NCI-H2227 treated with DMSO at 0.1 percent for 48 hours (cell line): ENCODE measurements at places on chromosomes 3 and 15.

- DNase-seq = no peak
Measured at GRCh38 chr15:61175024-61175423, 54.1 kb downstream of the RORA start.

DNA sequence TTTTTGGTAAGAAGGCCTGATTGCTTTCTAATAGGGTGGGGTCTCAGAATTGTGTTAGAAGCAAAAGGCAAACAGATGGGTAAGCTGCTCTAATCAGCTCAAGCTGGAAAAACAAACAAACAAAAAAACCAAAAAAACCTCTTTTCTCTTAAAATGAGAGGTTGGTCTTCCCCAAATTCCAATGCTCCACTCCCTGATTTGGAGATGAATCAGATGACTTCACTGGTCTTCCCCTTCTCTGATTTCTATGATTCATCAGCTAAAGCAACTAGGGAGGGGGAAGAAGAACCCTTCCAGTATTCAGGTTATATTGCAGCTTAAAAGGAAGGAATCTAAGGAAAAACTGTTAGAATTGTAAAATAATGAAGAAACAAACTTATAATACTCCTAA, 9.6 kb upstream of the ANXA2 start:
- no peak for DNase-seq

- DNase-seq = no peak
Measured at GRCh38 chr3:78015856-78016255, 976.0 kb downstream of the ROBO2 start.

- DNase-seq = no peak
Measured at GRCh38 chr3:187403768-187404288, 35.6 kb downstream of the RTP4 start.

GRCh38 chr15:89500397-89501270, 4.3 kb upstream of the RHCG start:
- no peak for DNase-seq

- DNase-seq = no peak
Measured at GRCh38 chr3:64608741-64609140, 79.1 kb downstream of the ADAMTS9 start.

GRCh38 chr3:10280571-10280970, 12.2 kb downstream of the GHRL start:
- no peak for DNase-seq

DNA sequence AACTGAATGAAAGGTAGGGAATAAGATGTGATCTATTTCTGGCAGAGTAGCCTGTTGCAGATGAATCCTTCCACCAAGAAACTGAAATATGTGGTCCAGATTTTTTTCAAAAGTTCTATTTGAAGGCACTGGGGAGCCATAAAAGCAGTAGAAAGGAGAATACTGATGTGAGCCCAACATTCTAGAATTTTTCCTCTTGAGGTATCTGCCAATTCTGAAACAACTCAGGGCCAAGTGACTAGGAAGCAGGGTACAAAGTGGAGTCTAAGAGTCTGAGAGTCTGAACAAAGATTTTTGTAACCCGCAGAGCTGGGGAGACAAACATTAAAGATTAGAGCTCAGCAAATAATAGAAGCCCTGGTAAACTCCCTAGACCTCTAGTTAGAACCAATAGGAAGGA, 58.3 kb upstream of the SLCO3A1 start:
- no peak for DNase-seq

DNA sequence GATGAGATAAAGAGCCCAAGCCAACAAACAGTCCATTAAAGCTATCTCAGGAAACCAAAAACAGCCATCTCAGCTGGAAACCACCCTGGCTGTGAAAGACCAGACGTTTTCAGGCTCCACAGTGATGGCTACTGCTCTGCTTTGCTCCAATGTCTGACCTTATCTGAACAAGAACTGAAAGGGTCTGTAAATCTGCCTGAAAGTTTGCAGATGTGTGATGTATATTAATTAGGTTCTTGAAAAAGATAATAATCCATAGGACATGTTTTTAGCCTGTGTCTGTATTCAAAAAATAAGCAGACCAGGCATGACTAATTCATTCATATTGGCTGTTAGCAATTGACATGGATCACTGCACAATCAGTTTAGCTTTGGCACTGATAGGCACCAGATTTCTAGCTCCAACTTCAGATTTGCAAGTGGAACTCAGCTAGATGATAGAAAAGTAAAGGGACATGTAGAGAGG, 611.4 kb upstream of the NAALADL2 start:
- DNase-seq = no peak

- DNase-seq = no peak
Measured at GRCh38 chr3:51381333-51381705, 3.8 kb upstream of the MANF start.

GRCh38 chr15:31346367-31347066, 19.9 kb downstream of the KLF13 start:
- no peak for DNase-seq

GRCh38 chr15:90022345-90022744, 21.2 kb downstream of the ZNF710 start:
- DNase-seq = no peak

GRCh38 chr3:58361866-58362265, 29.2 kb downstream of the PXK start:
- DNase-seq = no peak

- DNase-seq = no peak
Measured at GRCh38 chr3:132637590-132637989, 22.0 kb downstream of the ACAD11 start.

DNA sequence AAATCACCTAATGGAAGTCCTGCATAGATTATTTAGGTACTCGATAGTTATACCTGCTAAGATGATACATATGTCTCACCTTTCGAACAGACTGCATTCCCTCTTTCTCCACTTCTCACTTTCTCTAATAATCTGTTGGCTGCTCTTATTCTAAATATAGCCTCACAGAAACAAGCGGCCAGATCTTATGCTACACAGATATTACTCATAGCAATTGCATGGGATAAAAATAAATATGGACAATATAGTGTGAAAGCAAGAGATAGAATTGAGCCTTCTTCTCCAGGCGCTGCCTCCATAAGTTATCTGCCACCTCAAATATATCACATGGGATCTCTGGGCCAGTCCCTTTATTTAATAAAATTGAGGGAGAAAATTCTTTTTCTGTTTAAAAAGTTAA, 29.5 kb upstream of the TGFBR2 start:
- DNase-seq = no peak

GRCh38 chr3:88005066-88005465, 53.7 kb downstream of the CGGBP1 start:
- DNase-seq = peak; percentile 21

- DNase-seq = no peak
Measured at GRCh38 chr15:57323299-57323805, 53.0 kb upstream of the CGNL1 start.

DNA sequence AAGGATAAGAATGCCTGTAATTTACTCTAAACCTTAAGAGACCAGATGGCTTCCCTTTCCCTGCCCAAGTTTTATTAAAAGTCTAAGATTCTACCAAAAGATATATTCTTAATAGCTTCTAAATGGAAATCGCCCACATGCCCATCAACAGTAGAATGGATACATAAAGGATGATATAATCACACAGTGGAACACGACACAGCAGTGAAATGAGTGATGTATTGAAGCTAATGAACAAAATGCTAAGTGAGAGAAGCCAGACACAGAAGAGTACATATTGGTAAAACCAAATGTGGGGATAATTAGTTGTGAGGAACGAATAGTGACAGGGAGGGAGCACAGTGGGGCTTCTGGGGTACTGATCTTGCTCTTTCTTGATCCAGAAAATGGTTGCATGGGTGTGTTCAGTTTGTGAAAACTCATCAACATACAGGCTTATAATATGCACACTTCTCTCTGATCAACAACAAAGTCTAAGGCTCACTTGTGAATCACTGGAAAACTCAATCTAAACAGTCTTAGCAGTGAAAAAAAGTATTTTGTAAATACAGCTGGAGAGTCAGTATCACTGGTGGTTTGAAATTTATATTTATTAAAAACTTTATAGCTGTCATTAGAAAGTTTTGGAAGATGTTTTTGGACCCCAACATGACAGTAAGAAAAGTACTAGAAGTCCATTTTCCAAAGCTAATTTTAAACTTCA, 170.7 kb upstream of the FAM3D start:
- no peak for DNase-seq

DNA sequence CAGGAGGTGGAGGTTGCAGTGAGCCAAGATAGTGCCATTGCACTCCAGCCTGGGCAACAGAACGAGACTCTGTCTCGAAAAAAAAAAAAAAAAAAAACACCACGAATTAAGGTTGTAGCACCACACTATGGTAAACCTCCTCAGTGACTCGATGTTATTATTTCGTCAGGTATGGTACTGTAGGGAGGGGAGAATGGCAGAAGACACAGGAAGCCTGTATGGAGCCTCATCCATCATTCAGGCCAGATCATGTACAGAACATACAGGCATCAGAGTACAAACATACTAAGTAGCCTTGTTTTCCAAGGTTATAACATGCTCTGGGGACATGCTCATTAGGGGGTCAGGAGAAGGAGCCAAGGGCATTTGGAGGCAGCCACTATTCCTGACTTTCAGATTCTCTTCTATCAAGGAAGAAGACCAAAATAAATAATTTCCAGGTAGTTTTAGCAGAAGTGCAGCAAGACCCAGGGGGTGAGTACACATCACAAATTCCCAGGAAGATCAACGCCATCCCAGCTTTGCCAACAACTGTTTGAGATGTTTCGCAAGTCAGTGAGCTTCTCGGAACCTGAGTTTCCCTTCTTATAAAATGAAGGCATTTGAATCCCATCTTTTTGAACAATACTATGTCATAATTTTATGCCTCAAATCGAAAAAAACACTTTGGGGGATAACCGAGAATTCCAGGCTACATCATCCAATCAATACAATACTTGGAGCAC, 79.8 kb downstream of the FOXP1 start:
- DNase-seq = no peak

DNA sequence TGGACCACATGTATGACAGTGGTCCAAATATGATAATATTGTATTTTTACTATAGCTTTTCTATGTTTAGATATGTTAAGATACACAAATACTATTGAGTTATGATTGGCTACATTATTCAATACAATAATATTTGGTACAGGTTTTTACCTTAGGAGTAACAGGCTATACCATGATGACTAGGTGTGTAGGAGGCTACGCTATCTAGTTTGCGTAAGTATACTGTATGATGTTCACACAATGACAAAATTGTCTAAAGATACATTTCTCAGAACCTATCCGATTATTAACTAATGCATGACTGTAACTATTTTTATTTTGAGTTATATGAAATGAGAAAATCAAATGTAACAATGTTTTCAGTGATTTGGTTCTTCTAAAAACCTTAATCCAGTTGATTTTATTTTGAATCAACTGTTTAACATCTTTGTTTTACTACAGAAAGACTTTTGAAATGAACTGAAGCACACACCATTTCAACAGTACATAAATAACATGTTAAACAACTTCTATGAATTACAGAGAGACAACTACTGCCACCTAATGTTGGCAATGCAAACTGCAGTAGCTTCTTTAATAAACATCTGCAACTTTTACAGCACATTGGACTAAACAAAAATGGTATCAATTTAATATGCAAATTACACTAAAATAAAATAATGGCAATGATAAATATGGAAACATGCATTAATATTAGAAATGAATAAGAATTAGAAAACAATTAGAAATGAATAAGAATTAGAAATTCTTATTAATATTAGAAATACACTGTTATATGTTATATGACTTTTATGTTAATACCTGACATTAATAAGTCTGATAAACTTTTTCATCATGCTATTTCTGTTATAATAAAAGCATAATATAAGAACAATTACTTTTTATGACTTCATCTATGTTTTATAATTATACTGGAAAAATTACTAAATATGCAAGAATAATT, 255.7 kb downstream of the MBNL1 start:
- DNase-seq = no peak

DNA sequence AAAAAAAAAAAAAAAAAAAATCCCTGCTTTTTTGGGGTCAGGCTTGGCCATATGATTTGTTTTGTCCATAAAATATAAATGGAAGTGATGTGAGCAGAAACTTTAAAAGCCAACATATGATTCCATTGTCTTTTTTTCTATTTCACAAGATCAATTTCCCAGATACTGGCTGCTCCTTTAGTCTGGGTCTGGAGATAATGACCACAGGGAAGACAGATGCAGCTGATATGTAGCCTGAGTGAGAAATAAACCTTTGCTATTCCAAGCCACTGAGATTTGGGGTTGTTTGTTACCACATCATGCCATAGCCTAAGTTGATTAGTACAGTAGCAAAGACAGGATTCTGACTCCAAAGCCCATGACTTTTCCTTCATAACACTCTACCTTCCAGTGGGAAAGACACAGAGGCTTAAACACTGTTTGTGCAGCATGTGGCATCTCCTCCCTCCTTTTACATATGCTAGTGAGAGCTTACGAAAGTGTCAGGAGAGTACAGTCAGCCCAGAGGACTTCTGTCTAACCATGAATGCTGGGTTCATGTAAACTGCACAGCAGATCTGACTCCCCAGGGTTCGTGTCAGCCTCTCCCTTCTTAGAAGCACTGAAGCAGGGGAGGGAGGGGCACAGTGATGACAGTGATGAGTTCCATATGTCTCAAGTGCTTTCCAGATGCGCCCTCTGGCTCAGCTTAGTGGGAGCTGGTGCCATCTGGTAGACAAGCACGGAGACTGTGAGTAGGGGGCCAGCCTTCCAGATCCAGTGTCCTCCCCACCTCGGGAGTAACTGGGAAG, 36.7 kb upstream of the SLC7A14 start:
- peak; percentile 78 for DNase-seq

DNA sequence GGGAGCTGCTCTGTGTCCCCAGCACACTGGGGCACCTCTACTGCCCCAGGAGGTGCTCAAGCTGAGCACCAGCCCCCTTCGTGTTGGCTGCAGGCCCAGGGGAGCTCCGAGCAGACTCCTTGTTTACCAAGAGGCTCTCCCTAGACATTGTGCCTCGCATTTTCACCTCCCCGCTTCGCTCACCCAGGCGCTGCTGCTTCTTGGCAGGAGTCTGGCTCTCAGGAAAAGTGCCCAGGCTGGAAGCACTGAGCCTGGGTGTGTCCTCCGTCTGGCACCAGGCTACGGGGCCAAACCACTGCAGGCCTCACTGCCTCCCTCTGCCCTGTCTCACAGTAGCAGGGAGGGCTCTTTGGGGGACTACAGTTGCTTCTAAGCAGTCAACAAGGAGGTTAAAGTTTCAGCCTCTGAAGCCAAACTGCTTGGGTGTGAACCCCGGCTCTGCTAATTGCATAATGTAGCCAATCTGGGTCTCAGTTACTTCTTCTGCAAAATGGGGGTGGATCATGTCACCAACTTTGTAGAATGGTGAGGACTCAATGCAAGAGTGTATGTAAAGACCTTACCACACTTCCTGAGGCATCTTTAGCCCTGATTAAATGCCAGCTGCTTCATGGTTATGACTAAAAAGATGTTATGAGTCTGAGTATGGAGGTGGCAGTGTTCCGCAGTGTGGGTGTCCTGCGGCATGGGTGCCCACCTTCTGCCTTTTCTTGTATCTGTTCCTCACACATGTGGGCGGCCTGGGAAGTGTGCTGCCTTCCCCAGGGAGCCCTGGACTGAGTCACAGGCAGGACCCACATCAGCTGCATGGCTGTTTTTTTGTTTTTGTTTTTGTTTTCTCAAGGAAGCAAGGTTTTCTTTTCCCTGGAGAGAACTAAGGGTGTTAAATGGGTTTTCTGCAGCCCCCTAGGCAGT, 88.9 kb downstream of the CLSTN2 start:
- DNase-seq = no peak

- no peak for DNase-seq
Measured at GRCh38 chr15:87743562-87743961, 513.0 kb downstream of the NTRK3 start.

- DNase-seq = no peak
Measured at GRCh38 chr3:128064962-128065361, 12.7 kb downstream of the SEC61A1 start.

- DNase-seq = no peak
Measured at GRCh38 chr3:163056874-163057497, 1560.4 kb downstream of the OTOL1 start.
